ENCODE measurements at places on chromosomes 4 and X.

DNA sequence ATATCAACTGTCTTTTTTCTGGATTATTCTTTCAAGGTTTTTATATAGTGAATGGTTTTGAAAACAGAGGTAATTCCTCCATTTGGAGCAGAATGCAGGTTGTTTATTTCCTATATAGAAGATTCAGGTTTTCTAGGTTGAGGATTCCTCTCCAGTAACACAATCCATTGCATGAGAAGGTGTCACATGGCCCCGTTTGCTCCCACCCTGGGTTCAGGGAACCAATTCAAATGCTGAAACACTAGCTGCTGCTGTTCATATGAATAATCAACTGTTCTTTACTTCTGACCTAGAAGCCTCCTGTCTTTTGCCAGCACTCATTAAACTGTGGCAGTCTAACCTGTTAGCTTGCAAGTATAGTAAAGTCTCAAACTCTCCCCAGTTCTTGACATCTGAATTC, 1316.9 kb upstream of the TENM3 start:
- no peak for DNase-seq

DNA sequence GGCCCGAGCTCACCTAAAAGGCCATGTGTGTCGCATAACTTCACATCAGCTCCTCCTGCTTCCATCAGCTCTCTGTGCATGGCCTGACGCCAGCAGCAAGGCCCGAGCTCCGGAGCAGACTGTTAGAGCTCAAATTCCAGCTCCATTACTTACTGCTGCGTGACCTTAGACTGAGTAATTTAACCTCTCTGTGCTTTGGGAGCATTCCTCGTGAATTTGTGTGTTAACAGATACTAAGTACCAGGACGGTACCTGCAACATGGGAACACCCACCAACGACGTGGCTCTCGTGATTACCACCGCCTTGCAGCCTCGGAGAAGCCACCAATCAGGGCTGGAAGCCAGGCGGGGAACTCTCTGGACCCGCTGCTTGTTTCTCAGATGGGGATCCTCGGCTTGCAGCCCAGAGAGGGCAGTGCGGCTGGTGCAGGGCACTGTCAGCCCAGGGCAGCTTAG, 12.9 kb downstream of the LETM1 start:
- DNase-seq: no peak

DNA sequence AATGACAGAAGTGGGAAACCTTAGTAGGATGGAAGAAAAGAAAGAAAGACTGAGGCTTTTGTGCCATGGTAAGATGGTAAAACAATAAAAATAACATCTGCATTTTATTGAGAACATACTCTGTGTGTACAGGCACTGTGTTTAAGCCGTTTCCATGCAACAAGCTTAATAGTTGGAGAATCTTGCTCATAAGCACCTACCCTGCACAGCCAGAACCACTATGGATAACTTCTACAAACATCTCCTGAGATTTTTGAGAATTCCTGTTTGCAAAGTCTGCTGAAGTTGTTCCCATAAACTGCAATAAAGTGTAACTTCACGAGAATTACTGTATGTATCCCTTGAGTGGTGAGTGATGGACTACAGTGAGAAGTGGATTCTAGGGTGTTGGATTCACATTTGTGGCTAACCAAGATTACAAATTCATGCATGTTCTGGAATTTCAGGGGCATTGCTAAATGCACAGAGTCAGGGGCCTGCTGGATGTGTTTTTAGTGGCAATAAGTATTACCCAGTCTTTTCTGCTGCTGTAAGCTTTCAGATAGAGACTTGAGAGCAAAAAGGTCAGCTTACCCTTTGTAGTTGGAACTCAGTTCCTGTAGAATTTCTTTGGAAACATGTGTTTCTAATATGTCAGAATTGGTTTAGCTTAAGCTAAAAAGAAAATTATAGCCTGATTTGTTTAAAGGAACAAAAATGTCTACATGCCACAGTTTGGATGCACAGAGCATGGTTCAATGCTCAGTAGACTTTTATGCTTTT, 132.5 kb downstream of the AFF1 start:
- no peak for DNase-seq

GRCh38 chr4:65416891-65417290, 253.4 kb downstream of the EPHA5 start:
- peak; percentile 89 for DNase-seq

GRCh38 chr4:185379326-185380295, 16.1 kb downstream of the LRP2BP start:
- DNase-seq: no peak

- DNase-seq: no peak
Observed at GRCh38 chr4:1043651-1044468, 32.4 kb downstream of the FGFRL1 start.

DNA sequence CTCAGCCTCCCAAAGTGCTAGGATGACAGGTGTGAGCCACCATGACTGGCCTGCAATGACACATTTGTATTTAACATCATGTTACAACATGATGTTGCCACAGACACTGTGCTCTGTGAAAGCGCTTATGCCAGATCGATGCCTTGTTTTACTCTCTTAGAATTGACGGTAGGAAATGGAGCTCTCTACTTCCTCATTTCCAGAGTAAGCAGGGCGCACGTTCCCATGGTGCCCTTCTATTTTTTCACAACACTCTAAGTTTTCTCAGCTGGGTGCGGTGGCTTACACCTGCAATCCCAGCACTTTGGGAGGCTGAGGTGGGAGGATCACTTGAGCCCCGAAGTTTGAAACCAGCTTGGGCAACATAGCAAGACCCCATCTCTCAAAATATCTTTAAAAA, 60.7 kb upstream of the DHRSX start:
- no peak for DNase-seq

GRCh38 chr4:13367244-13367643, 116.9 kb downstream of the RAB28 start:
- DNase-seq: no peak

DNA sequence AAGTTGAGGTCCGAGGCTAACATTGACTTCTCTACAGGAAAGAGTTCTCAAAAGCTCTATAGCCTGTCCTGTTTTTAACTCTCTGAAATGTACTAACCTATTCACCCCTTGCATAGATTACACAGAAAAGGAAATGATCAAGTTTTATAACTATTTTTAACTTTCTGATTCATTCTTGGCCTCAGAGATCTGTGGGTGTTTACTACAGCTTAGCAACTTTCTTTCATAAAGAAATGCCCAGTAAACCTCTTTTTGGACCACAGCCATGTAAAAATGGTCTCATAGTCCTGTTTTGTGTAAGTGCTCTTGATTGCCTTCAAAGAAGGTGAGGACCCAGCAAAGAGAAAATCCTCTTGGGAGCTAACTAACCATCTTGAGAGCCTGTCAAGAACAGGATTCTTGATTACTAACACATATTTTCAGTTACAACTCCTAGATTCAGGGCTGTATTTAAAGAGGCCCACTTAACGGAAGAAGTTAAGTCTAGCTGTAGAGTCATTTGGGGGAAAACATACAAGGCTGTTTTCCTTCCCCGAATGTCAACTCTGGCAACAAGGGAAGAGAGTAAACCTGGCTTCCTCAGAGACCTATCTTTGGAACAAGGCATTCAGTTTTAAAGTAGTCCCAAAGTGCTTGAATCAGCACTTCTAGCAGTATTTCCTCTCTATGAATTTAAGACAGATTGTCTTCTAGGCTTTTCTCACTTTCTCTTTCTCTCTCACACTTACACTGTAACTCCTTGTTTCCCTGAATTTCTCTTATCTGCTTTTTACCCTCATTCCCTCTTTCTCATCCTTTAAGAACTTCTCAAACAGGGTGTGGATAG, 78.2 kb downstream of the IL21 start:
- no peak for DNase-seq

GRCh38 chr4:40243386-40243948, 46.6 kb downstream of the RHOH start:
- DNase-seq: no peak

GRCh38 chr4:30828264-30828926, 108.2 kb downstream of the PCDH7 start:
- DNase-seq: no peak

DNA sequence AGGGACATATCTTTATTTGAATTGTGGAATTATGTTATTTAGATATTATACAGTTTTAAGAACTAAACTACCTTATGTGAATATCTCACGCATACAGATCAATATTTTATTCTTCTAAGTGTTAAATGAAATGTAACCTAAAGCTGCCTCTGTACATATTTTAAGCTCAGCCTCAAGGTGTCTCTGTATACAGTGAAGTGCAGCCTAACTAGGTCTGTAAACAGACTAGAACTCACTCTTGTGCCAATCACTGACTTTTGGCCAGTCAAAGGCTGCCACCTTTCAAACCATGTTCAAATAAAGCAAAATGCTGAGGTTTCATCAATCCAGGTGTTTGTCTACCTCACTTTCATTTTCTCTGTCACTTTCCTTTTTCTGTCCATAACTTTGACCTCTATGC, 1074.5 kb upstream of the PRKX start:
- no peak for DNase-seq

- peak; percentile 25 for DNase-seq
Observed at GRCh38 chr4:171812665-171813525, at the start of gene GALNTL6. Gene GALNTL6, plus strand, starts transcription at chr4:171813404.

- no peak for DNase-seq
Observed at GRCh38 chrX:140917354-140918115, 84.9 kb upstream of the SPANXB1 start.

GRCh38 chr4:187304133-187304532, 580.5 kb upstream of the FAT1 start:
- DNase-seq: no peak

GRCh38 chr4:23009093-23009492, 316.4 kb downstream of the GBA3 start:
- DNase-seq: no peak

DNA sequence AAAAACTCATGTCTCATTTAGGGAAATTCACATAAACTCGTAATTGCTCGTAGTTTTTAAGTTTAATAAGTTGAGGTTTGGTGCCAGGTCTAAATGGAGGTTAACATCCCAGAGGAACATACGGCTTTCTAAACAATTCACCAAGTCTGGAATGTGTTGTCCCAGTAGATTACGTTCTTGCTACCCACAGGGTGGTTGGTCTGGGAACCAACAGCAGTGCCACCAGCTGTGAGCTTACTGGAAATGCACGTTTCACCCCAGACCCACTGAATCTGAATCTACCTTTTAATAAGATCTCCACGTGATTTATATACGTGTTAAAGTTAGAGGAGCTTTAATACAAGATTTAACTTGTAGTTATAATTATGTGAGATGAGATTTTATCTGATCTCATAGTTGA, 134.3 kb downstream of the BMPR1B start:
- no peak for DNase-seq

GRCh38 chr4:146638786-146639505, at the start of gene POU4F2:
Gene POU4F2, plus strand, starts transcription at chr4:146638893. Its CDS starts 248 bp downstream, at chr4:146639141.
- DNase-seq: peak; percentile 67

DNA sequence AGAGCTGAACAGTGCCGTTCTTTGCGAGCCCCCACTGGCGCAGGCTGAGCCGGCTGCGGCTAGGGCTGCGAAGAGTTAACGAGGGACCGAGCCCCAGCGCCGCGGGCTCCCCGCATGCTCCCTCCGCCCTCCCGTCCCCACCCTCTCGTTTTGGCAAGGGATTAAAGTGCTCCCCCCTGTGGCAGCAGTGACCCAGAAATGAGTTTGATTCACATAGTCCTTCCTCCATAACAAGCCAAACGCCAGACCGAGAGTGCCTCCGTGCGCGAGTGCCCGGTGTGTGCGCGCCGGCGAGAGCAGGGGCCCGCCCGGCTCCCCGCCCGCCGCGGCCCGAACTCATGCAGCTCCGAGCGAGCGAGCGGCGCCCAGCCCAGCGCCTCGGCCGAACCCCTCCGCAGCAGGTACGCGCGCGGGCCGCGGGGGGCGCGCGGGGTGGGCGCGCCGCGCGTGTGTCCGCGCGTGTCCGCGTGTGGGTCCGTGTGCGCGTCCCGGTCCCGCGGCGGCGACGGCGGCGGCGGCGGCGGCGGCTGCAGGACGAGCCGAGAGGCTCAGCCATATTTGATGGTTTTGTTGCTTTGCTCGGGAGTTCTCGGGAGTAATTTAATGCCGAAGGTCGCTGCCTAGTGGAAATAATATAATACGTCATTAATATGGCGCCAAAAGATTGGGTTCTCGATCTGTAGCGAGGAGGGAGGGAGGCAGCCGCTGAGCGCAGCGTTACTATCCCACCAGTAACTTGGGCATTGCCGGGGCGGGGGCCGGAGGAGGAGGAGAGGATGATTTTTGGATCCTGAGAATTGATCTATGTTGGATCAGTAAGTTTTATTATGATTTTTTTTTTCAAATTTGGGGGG, at the start of gene JADE1:
JADE1 (plus strand) TSS at position 224 of the 854 bp plus-strand sequence. CDS start 22,059 bp downstream, outside the sequence.
- DNase-seq: peak; percentile 95

DNA sequence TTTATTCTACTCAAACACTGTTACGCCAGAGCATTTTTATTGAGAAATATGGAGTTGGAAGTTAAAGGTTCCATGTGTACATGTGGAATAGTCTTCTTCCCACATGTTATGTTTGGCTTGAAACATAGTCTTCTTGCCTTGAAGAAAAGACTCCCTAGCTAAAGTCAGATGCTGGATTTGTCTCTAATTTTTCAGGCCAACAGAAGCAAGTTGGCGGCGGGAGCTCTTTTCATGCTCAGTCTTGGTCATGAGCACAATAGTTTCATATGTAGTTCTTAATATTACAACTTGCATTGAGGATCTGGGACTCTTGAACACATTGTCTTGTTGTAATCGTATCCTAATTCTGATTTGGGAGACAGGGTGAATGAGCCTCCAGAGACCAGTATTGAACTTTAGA, 19.4 kb downstream of the SEPTIN11 start:
- no peak for DNase-seq

GRCh38 chr4:40247350-40247749, 50.5 kb downstream of the RHOH start:
- no peak for DNase-seq
